Activated naive CD4-positive, alpha-beta T cell treated with anti-CD3 and anti-CD28 coated beads, Interleukin-2, amount 50 U/mL, for 16 hours (primary cell): ENCODE measurements at places on chromosomes 6 and 20.

GRCh38 chr6:5996714-5997419, 9.9 kb downstream of the NRN1 start:
- DNase-seq: no peak

DNA sequence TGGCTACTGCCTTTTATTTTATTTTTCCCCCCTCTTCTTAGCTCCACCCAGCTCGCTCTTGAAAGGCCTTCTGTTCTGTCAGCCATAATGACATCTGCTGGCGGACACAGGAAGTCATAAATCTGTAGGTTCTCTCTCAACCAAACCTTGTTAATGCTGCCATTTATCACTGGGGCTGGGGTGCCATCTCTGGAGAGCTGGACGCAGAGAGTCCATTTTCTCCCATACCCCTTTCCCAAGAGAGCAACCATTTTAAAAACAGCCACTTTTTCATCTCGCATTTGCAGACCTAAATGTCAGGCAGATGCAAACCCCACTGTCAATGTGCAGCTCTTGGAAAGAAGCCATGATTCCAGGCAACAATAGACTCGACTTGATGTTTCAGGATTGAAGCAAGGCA, 13.0 kb upstream of the TSHZ2 start:
- no peak for DNase-seq

DNA sequence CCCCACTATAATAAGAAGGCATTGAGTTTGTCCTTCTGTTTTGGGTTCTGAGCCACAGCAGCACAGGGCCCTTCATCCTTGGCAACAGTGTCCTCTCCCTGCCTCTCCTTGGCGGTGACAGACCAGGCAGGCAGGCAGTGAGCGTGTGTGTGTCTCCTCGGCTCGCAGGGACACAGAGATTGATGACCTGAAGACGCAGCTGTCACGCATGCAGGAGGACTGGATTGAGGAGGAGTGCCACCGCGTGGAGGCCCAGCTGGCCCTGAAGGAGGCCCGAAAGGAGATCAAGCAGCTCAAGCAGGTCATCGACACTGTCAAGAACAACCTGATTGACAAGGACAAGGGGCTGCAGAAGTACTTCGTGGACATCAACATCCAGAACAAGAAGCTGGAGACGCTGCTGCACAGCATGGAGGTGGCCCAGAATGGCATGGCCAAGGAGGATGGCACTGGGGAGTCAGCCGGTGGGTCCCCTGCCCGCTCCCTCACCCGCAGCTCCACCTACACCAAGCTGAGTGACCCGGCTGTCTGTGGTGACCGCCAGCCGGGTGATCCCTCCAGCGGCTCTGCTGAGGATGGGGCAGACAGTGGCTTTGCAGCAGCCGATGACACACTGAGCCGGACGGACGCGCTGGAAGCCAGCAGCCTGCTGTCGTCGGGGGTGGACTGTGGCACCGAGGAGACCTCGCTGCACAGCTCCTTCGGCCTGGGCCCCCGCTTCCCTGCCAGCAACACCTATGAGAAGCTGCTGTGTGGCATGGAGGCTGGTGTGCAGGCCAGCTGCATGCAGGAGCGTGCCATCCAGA, 24.0 kb downstream of the SDCBP2 start:
- no peak for DNase-seq

DNA sequence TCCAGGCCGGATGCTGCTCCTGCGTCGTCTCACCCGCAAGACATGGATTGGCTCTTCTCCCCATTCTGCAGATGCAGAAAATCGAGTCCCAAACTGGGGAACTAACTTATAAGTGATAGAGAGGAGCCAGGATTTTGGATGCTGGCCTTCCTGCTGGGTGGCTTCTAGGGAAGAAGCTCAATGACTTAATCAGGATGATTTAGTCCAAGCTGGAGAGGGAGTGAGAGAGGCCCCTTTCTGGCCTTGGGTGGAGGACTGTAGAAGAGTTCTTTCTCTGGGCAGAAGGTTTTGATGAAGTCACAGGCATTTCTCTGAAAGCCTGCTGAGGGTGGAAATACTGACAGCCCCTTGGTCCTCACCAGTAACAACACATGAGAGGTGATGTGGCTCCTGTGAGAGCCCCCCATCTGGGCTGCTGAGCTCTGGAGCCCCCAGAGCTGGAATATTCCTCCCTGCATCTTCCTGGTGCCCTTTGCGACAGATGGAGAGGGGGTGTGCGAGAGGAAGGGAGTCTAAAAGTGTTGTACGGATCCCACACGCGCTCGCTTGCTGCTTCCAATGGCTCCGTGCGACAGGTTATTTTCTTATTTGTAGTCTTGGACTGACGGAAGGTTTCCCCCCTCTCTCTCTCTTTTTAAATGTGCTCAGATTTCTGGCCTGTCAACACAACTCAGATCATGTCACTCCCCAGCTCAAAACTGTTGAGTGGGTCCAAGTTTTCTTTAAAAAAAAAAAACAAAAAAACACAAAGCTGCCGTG, 3.5 kb downstream of the SIRPA start:
- no peak for DNase-seq

- DNase-seq: no peak
Observed at GRCh38 chr6:89895276-89895874, 1.1 kb downstream of the GJA10 start.

DNA sequence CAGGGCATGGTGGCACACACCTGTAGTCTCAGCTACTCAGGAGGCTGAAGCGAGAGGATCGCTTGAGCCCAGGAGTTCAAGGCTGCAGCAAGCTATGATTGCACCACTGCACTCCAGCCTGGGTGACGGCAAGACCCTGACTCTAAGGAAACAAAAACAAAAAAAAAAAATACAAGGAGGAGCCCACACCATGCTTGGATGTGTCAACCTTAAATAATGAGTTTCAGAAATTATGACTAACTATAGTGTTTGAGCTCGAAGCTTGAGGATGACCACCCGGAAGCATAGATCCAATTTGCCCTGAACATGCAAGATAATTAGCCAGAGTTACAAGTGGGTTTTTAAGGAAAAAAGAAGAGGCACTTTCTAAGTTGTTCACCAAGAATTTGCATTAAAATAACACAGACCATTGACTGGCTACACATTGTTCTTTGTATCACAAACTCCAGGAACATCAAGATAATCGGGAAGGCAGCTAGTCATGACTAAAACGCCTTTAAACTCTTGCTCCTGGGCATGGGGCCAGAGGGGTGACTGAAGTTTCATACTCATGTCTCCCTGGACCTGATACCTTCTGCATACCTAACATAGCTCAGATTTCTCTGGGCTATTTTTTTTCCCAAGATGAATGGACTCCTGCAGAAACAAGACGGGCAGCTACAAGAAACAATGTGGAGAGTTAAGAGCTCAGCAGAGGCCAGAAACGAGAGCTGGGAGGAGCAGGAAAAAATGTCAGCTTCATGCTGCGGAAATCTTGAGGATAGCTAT, 289.6 kb downstream of the PREX1 start:
- no peak for DNase-seq

GRCh38 chr20:11426948-11427347, 490.7 kb upstream of the BTBD3 start:
- DNase-seq: no peak

DNA sequence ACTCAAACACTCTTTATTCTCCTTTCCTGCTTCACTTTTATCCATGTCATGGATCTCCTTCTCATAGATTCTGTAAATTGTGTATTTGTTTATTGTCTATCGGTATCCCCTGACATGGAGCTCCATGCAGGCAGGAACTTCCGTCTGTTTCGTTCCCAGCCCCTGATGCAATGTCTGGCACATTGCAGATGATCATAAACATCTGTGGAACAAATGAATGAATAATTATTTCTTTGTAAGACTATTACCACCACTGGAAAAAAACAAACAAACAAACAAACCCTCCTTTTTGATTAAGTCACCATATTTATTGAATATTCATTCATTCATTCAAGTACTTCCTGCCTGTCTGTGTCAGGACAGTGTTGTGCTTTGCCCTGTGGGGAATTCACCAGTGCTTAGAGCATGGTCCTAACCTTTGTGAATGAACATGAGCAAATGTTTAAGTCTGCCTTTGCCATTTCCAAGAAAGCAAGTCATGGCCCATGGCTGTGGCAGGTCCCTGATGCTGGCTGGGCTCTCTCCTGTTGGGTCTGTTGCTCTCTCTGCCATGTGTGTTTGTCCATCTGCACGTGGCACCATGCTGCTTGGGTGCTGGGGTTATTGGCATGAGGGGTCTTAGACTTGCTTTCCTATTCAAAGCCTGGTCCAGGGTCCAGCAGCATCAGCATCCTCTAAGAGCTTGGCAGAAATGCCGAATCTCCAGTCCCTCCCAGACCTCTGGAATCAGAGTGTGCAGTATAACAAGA, 47.5 kb upstream of the NAA20 start:
- DNase-seq: no peak

DNA sequence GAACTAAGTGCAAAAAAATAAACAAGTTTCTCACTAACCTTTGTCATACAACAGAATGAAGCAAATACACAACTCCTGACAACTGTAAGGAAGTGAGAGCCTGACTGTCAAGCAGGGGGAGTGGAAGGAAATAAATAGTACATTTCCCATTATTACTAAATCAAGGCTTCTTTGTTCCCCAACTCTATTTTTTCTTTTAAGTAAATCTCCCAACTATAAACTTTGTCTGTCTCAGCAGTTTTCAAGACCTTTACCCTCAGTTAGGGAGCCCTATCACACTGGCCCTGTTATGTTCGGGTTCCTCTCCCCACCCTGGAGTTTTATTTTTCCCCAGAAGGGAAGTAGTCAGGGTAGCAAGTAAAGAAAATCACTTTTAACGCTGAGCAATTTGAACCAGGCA, 24.1 kb upstream of the IPCEF1 start:
- no peak for DNase-seq

DNA sequence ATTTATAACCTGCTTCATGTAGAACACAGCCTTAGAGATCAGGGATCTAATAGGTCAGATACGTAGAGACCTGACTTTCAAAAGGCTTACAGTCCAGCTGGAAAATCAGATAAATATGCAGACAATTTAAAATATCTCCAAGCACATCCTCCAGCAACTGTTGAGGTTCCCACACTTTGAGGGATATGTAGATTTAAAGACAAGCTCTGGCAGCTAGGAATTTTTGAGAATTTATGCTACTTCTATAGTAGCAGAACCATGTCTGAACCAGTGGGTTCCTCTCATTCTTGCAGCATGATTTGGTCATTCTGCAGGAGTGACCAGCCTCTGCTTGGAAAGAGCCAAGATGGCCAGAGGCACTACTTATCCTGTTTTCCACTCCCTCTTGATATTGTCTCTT, 60.5 kb downstream of the CYB5R4 start:
- DNase-seq: no peak

DNA sequence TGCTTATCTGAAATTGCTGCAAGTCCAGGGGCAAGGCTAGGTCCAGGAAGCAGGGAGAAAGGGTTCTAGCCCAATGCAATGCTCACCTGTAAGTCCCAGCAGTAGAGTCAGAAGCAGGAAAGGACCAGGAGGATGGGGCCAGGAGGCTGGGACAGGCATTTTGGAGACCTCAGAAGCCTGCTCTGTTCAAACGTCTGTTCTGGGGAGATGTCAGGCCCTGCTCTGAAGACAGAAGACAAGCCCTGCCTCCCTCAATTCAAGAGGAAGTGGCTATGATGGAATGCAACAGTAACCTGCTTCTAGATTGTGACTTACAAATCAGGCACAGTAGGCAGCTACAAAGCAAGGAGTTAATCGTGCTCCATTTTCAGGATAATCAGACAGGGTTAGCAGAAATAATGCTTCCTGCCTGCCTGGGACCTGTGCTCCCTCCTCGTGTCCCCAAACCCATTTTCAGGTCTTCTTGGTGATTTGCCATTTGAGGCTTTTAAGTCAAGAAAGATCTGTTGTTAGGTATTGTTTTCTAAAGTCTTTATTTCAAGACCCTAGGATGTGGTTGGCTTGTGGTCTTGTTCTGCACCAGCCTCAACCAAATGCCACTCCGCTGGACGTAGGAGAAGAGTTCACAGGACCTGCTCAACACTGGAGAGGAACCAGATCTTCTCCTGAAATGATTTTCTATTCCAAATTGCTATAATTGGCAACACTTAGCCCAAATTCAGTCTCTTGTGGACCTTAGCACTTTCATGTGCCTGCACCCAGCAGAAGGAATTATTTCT, at the start of gene SIRPG:
SIRPG (minus strand) TSS at position 224 of the 779 bp plus-strand sequence; CDS start at position 159, 65 bp downstream.
- no peak for DNase-seq

DNA sequence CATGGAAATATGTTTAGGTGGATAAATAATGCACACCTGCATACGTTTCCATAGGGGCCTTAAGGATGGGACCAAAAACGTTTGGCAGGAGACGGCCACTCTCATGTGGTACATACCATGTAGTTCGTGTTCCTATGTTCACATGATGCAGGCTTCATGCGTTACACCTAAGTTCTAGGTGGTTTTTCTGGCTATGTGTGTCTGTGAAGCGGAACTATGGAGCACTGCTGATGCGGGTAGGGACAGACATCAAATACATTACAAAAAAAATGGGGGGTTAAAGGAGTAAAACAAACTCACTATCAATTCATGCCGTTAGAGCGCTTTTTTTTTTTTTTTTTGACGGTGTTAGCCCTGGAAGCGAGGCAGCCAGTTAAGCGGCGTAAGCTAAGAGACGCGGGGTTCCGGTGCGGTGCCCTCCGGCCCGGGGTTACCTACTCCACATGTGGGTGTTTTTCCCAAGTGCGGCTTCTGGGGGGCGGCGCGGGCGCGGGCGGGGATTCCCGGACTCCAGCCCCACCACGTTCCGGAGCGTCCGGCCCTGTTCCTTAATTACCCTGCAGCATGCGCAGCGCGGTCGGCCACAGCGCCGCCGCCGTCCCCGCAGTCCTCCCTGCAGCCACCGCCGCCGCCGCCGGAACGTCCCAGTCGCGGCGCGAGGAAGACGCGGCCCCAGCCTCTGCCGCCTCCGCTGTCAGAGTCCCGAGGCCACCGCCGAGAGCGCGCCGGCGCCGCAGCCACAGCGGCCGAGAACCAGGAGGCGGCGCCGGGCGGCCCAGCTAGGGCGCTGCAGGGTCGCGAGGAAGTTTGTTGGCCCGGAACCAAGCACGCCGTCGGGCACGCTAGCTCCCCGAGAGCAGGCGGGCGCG, 648 bp downstream of the COL19A1 start:
- DNase-seq: peak; percentile 64

- no peak for DNase-seq
Observed at GRCh38 chr6:111674413-111674812, 68.7 kb upstream of the TRAF3IP2 start.

- no peak for DNase-seq
Observed at GRCh38 chr6:16487996-16488674, 249.7 kb downstream of the GMPR start.

- DNase-seq: no peak
Observed at GRCh38 chr6:147164761-147165160, 39.5 kb upstream of the STXBP5 start.
